ENCODE measurements at places on chromosomes 2 and 18.

DNA sequence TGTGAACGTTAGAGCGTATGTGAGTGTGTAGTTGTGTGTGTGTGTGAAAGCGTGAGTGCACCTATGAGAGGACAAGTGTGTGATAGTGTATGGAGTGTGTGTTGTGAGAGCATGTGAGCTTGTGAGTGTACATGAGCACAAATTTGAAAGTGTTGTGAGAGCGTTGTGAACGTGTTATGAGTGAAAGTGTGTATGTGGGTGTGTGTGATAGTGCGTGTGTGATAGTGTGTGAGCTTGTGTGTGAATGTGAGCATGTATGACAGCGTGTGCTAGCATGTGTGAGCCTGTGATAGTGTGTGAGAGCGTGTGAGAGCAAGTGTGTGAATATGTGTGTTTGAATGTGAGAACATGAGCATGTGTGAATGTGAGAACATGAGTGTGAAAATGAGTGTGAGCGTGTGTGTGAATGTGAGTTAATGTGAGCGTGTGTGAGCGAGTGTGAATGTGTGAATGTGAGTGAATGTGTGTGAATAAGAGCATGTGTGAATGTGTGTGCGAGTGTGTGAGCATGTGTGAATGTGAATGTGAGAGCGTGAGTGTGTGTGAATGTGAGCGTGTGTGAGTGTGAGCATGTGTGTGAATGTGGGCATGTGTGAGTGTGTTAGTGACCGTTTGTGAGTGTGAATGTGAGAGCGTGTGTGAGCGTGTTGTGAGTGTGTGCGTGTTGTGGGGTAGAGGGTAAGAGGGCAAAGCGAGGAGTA, 25.0 kb downstream of the RALB start:
- DNase-seq: no peak

- peak; percentile 84 for DNase-seq
These were observed 65.4 kb upstream of the VRK2 start for GRCh38 chr2:57981083-57981768.

GRCh38 chr2:140737006-140737405, 1393.8 kb downstream of the LRP1B start:
- DNase-seq: no peak

DNA sequence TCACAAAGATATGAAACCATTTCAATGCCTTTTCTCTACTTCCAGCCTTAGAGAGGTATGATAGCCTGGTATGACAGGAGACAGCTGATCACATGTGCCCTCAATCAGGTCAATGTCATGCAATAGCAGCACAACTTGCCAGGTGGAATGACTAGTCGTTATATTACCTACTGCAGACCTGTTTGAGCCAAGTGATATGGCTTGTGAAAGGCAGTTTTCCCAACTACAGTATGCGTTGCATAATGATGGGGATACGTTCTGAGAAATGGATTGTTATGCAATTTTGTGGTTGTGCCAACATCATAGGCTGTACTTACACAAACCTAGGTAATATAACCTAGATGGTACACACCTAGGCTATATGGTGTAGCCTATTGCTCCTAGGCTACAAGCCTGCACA, 262.8 kb downstream of the ICOS start:
- DNase-seq: no peak

DNA sequence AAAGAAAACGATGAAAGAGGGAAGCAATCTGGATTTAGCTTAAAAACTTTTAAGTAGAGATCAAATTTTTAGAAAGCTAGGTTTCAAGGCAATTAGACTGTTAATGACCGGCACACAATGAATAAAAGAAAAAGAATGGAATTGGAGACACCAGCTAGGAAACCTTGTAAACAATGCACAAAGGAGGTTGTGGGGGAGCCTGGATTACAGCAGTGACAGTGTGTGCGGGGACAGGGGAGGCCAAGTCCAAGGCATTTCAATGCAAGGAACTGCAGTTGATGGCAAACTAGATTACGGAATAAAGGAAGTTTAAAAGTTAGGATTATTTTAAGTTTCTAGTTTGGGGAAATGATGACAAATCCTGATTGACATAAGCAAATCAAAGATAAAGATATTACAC, 74.5 kb downstream of the DTNB start:
- DNase-seq: no peak

DNA sequence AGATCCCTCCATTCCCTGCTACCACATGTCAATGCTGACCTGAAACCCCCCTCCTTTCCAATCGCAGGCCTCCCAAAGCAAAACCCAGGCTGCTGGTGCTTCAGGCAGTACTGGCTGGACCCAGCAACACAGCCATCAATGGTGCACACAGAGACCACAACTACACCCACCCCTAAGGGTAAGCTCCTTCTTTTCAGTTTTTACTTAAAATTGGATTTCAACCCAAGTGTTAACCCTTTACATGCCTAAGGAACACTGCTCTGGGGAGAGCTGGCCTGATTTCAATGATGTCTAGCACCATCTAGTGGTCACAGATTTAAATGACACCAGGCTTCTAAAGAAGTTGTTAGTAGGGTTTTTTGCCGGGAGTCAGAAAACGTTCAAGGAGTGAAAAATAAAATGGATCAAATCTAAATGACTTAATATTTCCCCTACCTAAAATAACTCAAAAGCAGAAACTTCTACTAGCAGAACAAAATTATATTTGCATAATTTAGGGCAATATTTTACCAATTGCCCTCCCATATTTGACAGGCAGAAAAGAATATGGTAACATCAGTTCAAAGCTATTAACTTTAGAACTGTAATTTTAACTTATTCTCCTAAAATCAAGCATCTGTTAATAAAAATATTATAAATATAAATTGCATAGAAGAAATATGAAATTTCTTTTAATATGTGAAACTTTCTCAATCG, 24.6 kb downstream of the FECH start:
- DNase-seq: peak; percentile 59

DNA sequence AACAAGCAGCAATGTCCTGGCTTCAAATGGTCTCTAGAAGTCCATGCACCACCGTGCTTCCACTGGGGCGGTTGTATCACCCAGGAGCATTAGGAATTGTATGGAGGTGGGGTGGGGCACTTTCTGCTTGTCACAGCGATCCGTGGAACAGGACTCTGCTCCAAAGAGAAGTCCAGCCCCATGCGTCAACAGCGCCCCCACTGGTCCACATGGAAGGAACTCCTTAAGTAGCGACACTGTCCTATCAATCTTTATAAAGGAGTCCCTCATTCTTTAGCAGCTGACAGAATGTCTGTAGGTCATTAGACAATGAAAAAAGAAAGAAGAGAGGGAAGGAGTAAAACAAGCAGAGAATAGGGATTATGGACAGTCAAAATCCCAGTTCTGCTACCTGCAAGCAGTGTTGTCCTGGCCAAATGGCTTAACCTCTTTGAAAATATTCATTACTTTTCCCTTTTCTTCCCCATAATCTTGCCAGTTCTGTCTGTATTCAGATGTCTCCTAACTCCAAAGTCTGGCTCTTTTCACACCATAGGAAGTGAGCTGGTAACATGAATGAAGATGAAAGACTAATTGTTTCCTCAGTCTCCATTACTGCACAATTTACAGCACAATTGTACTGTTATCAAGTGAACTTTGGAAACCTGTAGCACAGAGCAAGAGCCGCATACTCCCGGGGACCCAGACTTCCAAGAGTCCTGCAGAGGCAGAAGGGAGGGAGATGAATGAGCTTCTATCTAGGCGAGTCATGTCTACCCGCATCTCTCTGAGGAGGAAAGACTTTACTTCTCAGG, 9.9 kb downstream of the NFE2L2 start:
- peak; percentile 37 for DNase-seq
